GM13977 (cell line): ENCODE measurements at places on chromosomes 1 and 21.

DNA sequence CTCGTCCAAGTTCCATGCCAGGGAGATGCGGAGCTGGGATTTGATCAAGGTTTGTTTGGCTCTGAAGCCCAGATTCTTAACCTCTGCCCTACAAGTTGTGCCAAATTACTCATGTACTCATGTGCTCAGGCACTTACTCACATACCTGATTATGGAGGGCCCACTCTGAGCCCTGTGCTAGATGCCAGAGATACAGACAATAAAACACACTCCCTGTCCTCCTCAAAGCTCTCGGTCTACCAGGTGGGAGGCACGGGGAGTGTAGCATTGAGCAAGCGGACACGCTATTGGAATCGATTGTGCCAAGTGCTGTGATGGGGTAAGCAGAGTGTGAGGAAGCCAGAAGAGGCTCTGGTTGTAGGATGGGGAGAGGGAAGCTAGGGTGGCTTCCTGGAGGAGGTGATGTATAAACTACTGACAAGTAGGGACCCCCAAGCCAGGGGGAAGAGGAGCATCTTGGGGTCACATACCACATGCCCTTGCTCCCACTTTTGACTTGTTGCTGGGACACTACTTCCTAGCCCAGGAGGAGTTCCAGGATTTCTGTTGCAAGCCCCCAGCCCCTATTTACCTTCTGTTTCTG, 49.8 kb upstream of the IFNLR1 start:
- DNase-seq = no peak

DNA sequence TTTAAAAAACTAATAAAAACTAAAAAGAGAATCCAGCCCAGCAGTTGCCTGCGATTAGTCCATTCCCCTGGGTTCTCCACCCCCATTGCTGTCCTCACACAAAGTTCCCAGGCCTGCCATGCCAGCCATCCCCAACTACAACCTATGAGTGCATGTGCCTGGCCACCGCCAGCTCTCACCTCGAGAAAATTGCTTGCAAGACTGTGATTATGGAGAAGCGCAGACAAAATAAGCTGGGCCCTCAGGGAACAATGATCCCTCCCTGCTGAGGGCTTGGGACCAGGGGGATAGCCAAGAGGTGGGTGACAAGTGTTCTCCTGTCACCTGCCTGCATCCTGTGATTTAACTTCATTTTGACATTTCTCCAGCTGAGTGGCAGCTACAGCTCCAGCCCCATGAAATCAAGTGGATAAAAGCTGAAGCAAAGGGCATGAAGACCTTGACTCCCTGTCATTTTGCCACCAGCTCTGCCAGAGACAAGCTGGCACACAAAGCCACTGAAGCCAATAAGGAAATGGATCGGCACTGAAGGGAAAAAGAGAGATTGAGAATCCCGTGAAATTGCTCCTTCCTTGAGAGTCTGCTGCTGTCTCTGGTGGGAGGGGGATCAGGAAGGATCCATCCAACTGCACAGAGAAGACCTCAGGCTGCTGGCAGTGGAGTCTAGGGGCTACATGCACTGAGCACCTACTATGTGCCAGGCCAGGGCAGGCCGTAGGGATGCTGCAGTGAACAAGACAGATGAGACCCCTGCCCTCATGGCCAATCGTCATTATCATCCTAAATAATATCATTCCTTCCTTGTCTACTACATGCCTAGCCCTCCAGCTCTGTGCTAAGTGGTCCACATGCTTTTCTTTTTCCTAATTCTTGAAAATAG, 40.7 kb downstream of the MATN1 start:
- DNase-seq = no peak

GRCh38 chr1:66916320-66916719, 8.3 kb downstream of the DNAI4 start:
- DNase-seq = no peak

DNA sequence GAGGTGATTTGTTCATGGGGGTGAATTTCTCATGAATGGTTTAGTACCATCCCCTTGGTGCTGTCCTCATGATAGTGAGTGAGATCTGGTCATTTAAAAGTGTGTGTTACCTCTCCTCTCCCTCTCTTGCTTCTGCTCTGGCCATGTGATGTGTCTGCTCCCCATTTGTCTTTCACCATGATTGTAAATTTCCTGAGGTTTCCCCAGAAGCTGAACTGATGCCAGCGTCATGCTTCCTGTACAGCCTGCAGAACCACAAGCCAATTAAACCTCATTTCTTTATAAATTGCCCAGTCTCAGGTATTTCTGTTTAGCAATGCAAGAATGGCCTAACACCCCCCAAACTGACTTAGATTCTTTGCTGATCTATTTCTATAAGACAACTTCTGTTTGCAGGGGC, 249.4 kb upstream of the B3GALT2 start:
- DNase-seq = no peak

- no peak for DNase-seq
Observed at GRCh38 chr1:195462646-195463045, 1145.6 kb downstream of the KCNT2 start.

DNA sequence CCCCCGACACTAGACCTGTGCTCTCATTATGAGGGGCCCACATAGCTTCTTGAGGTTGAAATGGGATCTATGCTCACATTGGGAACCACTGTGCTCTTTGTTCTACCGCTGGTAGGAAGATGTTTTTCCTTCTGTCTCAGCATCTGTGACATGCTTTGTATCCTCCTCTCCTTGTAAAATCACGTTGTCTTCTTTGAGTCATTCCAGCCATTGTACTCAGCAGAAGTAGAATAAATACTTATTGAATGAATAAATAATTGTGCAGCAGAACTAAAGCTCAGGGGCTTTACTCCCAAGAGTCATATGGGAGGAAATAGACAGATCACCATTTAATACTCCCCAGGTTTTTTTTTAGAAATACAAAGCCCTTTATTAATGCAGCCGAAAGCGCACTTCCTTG, 66.3 kb upstream of the EDEM3 start:
- DNase-seq = no peak

GRCh38 chr1:114135786-114136185, 17.9 kb downstream of the SYT6 start:
- no peak for DNase-seq
